ENCODE measurements at places on chromosomes 13 and 19.
A peak's percentile ranks its signal among the peaks of the same experiment; 100 is the strongest.

DNA sequence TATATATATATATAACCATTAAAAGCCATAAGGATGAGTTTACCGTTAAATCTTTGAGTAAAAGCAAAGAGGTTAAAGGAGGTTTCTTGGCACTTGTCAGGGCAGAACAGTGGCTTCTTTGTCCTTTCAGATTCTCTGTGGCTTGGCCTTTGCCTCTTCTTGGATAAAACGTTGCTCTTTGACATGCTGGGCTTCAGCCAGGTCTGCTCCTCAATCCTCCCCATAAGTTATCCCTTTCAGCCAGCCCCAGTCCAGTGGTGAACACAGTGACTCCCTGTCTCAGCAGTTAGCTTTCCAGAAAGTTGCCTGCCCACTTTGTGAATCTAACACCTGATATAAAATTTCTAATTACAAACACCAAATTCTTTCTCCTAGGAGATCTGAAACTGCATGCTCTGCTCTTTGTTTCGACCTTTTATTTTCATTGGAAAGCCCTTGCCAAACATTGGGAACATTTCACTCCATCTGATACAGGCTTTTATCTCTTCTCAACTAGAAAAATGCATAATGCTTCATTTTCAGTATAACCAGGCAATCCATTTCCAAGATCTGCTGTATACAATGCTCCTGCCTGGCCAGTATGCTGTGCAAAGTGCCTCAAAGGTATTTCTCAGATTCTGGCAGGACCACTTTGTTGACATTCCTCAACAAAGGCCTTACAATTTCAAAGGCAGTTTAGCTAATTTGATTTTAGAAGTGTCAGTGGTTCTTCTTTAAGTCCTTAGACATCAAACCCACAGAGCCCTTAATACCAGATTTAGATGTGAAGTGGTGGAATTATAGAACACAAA, 16.2 kb upstream of the MED4 start:
- DNase-seq = no peak

GRCh38 chr13:60343978-60344377, 53.0 kb upstream of the TDRD3 start:
- no peak for DNase-seq

- no peak for DNase-seq
Observed at GRCh38 chr19:17338433-17339078, 1.2 kb downstream of the GTPBP3 start.

GRCh38 chr19:57559008-57559403, 657 bp downstream of the ZNF550 start:
- no peak for DNase-seq

GRCh38 chr13:109784590-109785140, 1.7 kb downstream of the IRS2 start:
- peak; percentile 41 for DNase-seq

GRCh38 chr13:33199289-33199850, 86.2 kb downstream of the STARD13 start:
- no peak for DNase-seq

- DNase-seq = no peak
Observed at GRCh38 chr19:5588906-5589676, 21.3 kb upstream of the TINCR start.

- DNase-seq = peak; percentile 19
Observed at GRCh38 chr19:46784262-46785053, 3.9 kb downstream of the SLC1A5 start.
